ENCODE measurements at places on chromosomes 6 and 20.

DNA sequence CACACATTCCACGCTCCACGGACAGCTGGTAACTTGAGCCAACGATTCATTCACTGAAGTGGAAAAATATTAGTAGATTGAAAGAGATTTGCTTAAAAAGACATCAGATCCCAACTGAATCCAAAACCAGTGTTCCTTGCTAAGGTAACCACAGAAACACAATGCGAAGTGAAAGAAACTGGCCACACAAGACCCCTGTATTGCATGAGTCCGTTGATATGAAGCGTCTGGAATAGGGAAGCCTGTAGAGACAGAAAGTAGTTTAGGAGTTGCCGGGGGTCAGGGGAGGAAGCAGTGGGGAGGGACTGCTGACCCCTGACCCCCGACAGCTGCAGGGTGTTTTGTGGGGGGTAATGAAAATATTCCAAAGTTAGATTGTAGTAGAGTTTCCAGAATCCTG, 10.0 kb downstream of the PCK1 start:
- no peaks in the 10 kb centered on the region for H3K4me1 ChIP-seq
- H3K27me3 ChIP-seq: peaks cover 21% of the 10 kb centered on the region
- H3K4me3 ChIP-seq: no peak overlapping the region
- H3K27ac ChIP-seq: no peak overlapping the region

DNA sequence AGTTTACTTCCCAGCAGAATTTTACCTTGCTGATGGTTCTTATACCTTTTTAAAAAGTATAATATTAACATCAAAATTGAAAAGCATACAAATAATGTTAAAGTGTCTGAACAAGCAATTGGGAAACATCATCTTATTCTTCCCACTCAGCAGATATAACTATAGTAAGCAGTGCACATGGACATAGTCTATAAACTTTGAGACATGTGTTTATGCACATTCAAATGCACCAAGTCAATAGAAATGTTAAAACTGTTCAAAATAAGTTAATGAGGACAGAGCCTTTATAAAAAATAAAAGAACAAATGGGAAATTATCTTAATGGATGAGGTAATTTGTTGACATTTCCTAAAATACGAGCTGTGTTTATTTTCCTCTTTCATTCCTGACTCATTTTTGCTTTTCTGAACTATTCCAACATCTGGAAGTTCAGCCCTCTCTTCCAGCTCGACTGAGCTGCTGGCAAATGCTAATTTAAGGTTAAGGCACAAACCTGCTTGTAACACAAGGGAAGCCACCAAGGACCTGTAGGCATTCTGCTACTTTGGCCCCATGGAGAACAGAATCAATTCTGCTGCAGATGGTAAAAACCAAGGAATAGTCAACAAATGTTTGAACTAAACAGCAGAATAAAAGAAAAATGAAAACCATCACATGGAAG, 110.3 kb upstream of the MAP3K4 start:
- H3K27ac ChIP-seq: no peak overlapping the region
- H3K27me3 ChIP-seq: no peaks in the 10 kb centered on the region
- H3K4me3 ChIP-seq: no peak overlapping the region

DNA sequence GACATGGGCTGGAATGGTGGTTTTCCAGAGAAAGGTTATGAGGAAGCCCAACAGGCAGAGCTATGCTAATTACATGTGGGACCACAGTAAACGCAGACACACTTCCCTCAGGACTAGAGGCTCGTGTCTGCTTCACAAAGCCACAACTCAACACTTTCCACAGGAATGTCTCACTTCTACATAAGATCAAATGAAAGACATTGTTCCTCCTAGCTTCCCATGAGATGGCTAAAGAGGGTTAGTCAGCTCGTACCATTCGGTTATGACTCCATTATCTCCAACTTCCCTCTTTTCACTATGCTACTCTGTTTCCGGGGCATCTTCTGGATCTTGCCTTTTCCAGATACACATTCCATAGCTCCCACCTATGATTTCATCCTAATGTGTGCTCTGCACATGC, 29.1 kb upstream of the ZC3H12D start:
- H3K4me3 ChIP-seq: no peak overlapping the region
- peaks cover 43% of the 10 kb centered on the region for H3K36me3 ChIP-seq
- no peaks in the 10 kb centered on the region for H3K27me3 ChIP-seq
- no peak for DNase-seq
- no peak overlapping the region for H3K27ac ChIP-seq
- peaks cover 41% of the 10 kb centered on the region for H3K4me1 ChIP-seq

GRCh38 chr20:61886721-61887595, 178.7 kb downstream of the TAF4 start:
- peak; percentile 45 for DNase-seq
- H3K4me3 ChIP-seq: no peak overlapping the region
- H3K4me1 ChIP-seq: peaks cover 2% of the 10 kb centered on the region
- H3K36me3 ChIP-seq: no peaks in the 10 kb centered on the region

GRCh38 chr20:8534368-8535160, 402.5 kb downstream of the PLCB1 start:
- DNase-seq: no peak
- H3K36me3 ChIP-seq: no peaks in the 10 kb centered on the region
- no peaks in the 10 kb centered on the region for H3K27me3 ChIP-seq
- no peak overlapping the region for H3K27ac ChIP-seq
- H3K4me1 ChIP-seq: no peaks in the 10 kb centered on the region

- no peak overlapping the region for H3K4me3 ChIP-seq
- DNase-seq: no peak
- H3K36me3 ChIP-seq: no peaks in the 10 kb centered on the region
- no peak overlapping the region for H3K27ac ChIP-seq
- H3K4me1 ChIP-seq: no peaks in the 10 kb centered on the region
Observed at GRCh38 chr6:15200087-15200486, 45.8 kb upstream of the JARID2 start.

- H3K27ac ChIP-seq: no peak overlapping the region
- H3K4me1 ChIP-seq: peaks cover under 1% of the 10 kb centered on the region
Observed at GRCh38 chr6:127533736-127534135, 14.6 kb upstream of the MTCL3 start.

DNA sequence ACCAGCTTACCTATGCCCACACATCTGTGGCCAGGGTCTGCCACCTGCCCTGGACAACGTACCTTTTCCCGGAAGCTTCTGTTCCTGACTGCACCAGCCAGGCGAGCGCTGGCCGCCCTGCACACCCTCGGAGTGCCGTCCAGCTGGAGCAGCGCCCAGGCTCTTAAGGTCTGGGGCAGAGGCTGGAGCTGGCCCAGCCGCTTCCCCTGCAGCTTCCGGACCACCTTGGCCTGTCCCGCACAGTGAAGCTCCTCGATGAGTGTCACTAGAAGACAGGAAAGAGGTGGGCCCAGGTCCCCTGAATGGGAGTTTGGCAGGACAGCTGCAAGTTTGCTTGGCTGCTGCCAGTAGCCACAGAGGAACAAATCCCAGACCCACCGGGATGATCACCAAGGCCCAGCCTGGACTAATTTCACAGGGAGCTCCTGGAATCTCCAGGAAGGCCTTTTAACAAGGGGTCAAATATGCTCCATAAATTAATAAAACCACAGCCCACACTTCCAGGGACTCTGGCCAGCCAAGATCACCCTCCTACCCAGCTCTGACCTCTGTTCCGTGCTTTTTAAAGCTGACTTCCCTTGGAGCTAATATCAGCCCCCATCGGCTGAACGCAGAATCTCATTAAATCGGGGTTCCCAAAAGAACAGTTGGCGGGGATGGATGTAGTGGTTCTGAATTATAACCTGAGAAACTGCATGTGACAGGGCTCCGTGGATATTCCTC, 82.3 kb downstream of the PTPN1 start:
- no peak for DNase-seq
- no peaks in the 10 kb centered on the region for H3K27me3 ChIP-seq
- H3K4me3 ChIP-seq: no peak overlapping the region
- peaks cover 5% of the 10 kb centered on the region for H3K36me3 ChIP-seq
- H3K4me1 ChIP-seq: no peaks in the 10 kb centered on the region

GRCh38 chr6:158262082-158262481, 50.2 kb upstream of the TULP4 start:
- H3K27ac ChIP-seq: no peak overlapping the region
- H3K4me1 ChIP-seq: peaks cover 11% of the 10 kb centered on the region
- DNase-seq: no peak
- H3K36me3 ChIP-seq: no peaks in the 10 kb centered on the region
- no peaks in the 10 kb centered on the region for H3K27me3 ChIP-seq
- no peak overlapping the region for H3K4me3 ChIP-seq

DNA sequence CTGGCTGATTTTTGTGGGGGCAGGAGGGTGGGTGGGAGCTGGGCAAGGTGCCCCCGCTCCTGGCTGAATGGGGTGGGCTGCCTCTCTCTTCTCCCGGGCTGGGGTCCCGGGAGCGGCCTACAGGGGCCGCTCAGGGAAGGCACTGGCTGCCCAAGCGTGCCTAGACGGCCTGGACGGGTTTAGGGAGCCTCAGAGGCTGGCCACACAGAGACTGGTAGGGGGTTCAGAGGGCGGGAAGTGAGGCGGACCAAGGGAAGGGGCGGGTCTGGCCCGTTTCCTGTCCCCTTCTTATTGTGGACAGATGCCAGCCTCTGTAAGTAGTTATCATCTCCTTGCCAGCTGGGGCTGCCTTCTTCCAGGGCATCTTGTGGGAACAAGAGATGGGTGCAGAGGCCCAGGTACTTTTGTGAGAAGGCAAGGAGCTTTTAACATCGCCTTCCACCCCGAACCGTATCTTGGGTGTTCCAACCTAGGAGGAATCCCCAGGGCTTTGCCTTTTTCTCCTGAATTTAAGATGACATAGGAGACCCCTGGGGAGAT, 437 bp downstream of the CD40 start:
- no peak overlapping the region for H3K27ac ChIP-seq
- no peak for DNase-seq
- peak overlapping the region; percentile 78 for H3K4me3 ChIP-seq
- H3K27me3 ChIP-seq: peaks cover 28% of the 10 kb centered on the region
- H3K4me1 ChIP-seq: peaks cover 19% of the 10 kb centered on the region
- no peaks in the 10 kb centered on the region for H3K36me3 ChIP-seq

- no peak overlapping the region for H3K4me3 ChIP-seq
- H3K27me3 ChIP-seq: no peaks in the 10 kb centered on the region
- DNase-seq: no peak
- no peak overlapping the region for H3K27ac ChIP-seq
Observed at GRCh38 chr6:37060195-37060559, 54.7 kb downstream of the FGD2 start.

- H3K36me3 ChIP-seq: peaks cover 60% of the 10 kb centered on the region
- peaks cover 8% of the 10 kb centered on the region for H3K4me1 ChIP-seq
- H3K27me3 ChIP-seq: no peaks in the 10 kb centered on the region
- no peak for DNase-seq
- no peak overlapping the region for H3K4me3 ChIP-seq
- no peak overlapping the region for H3K27ac ChIP-seq
Observed at GRCh38 chr6:149182262-149182661, 135.2 kb upstream of the TAB2 start.

GRCh38 chr6:41039060-41039998, at the start of gene UNC5CL:
Gene UNC5CL (minus strand): TSS chr6:41039221. CDS start chr6:41035074, 4,147 bp downstream.
- no peak within 1 kb of the TSS for H3K4me3 ChIP-seq
- H3K27ac ChIP-seq: no peak within 1 kb of the TSS
- H3K27me3 ChIP-seq: no peaks in the 10 kb centered on the region
- no peaks in the 10 kb centered on the region for H3K36me3 ChIP-seq

DNA sequence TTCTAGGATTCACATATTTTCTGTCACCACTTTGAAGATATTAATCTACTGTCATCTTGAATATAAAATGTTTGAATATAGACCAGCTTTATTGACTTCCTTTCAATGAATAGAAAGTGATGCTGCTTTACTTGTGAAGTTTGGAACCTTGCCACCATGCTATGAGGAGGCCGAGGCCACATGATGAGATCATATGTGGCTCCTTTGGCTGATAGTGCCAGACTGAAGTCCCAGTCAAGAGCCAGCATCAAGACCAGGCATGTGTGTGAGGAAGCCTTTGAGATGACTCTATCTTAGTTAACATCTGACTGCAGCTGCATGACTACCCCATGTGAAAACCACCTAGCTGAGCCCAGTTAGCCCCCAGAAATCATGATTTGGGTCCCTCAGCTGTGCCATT, 169.5 kb downstream of the OTOR start:
- no peaks in the 10 kb centered on the region for H3K4me1 ChIP-seq
- no peak overlapping the region for H3K27ac ChIP-seq

GRCh38 chr6:165562421-165563090, 100.5 kb downstream of the PDE10A start:
- no peaks in the 10 kb centered on the region for H3K27me3 ChIP-seq
- no peak for DNase-seq
- H3K4me1 ChIP-seq: no peaks in the 10 kb centered on the region
- H3K4me3 ChIP-seq: no peak overlapping the region
- H3K27ac ChIP-seq: no peak overlapping the region

GRCh38 chr20:21326700-21327099, 23.6 kb downstream of the XRN2 start:
- no peak overlapping the region for H3K4me3 ChIP-seq
- DNase-seq: no peak
- H3K27ac ChIP-seq: no peak overlapping the region
- H3K4me1 ChIP-seq: peaks cover 40% of the 10 kb centered on the region
- H3K36me3 ChIP-seq: peaks cover 47% of the 10 kb centered on the region

DNA sequence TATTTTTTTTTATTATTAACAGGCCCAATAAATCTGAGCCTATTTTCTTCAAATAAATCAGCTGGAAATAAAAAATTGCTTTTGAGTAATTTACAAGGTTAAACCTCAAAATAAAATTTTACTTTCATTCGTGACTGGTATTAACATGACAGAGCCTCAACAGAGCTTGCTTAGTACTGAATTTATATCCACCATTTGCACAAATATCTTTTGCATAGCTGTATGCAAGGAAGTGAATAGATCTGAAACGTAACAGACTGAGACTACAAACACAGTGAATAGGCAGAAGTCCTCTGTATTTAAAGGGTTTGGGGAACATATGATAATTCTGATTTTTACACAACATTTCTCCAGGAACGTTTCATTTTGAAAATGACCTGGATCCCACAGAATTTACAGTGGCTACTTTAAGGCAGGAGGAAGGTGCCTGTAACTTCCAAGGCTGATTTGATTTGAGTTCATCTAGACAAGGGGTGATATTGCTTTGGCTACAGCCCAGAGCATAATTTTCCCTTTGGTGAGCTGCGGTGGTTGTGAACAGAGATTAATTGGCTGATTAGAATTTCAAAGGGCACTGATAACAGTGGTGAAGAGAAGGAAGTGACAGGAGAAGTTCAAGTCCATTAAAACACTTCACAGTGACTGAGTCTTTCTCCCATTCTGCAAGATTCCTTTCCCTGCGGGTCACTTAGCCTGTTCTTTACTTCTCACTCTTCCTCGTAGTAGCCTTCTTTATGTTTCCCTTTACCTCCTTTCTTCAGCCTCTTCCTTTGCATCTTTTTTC, 121.2 kb upstream of the SASH1 start:
- DNase-seq: no peak
- no peaks in the 10 kb centered on the region for H3K4me1 ChIP-seq
- no peak overlapping the region for H3K27ac ChIP-seq
- no peak overlapping the region for H3K4me3 ChIP-seq

DNA sequence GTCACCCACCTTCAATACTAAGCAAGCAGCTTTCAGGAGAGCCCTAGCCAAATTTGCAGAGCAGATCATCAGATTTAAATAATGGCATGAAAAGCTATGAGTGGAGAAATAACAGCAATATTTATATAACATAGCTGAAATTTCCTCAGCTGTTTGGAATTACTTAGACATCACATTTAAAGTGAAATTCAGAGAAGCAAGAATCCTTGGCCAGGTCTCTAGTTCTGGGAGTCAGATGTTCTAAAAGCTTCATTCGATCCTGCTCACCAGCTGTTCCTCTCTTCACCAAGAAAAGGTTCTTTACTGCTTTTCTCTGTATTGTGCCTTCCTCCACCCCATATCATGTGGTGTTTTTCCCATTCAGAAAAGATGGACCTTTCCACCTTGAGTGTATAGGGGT, 152.3 kb upstream of the JAG1 start:
- H3K4me1 ChIP-seq: no peaks in the 10 kb centered on the region
- no peak overlapping the region for H3K4me3 ChIP-seq
- H3K27me3 ChIP-seq: no peaks in the 10 kb centered on the region
- no peak overlapping the region for H3K27ac ChIP-seq
- DNase-seq: no peak
